Stimulated activated CD4-positive, alpha-beta T cell treated with anti-CD3 and anti-CD28 coated beads, Interleukin-1b, Interleukin-23, amount 100 ng/mL, for 24 hours (primary cell): ENCODE measurements at places on chromosomes 12 and 14.

DNA sequence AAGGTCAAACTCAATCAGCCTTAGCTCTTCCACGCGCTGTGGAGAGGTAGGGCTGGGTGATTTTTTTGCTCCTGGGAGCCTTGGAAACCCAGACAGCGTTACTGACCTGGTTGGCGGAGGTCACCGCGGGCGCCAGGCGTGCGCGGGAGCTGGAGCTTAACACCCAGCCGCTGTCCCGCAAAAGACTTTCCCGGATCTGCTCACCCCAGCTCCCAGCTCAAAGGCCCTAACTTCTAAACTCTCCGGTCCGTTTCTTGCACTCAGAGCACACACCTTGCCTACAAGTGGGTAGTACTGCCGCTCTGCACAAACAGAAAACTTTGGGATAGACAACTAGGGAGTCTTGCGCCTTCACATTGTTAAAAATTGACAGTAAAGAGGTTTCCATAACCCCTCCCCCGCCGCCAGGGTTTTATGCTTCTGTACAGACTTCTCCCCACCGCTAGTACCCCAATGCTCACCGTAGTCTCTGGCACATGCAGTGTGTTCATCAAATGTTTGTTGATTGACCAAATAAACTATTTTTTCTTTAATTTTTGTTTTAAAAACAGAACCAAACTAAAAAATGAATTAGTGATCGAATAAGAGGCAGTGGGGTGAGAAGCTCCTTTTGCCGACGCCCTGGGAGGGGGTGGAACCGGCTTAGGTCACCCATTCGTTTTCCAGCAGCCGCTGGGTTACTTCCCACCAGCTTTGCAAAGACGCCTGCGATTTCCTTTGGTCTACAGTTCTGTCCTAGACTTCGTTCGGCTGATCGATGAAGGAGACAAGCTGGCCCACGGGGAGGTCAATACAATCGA lies 12.7 kb upstream of the TBX3 start:
- DNase-seq, result no peak

- DNase-seq, result no peak
These were observed 156.6 kb downstream of the SYT10 start for GRCh38 chr12:33283054-33283453.

- DNase-seq, result no peak
These were observed 126.5 kb downstream of the NCOR2 start for GRCh38 chr12:124440841-124441381.

- no peak for DNase-seq
These were observed 59.0 kb downstream of the CLMN start for GRCh38 chr14:95260537-95261361.

DNA sequence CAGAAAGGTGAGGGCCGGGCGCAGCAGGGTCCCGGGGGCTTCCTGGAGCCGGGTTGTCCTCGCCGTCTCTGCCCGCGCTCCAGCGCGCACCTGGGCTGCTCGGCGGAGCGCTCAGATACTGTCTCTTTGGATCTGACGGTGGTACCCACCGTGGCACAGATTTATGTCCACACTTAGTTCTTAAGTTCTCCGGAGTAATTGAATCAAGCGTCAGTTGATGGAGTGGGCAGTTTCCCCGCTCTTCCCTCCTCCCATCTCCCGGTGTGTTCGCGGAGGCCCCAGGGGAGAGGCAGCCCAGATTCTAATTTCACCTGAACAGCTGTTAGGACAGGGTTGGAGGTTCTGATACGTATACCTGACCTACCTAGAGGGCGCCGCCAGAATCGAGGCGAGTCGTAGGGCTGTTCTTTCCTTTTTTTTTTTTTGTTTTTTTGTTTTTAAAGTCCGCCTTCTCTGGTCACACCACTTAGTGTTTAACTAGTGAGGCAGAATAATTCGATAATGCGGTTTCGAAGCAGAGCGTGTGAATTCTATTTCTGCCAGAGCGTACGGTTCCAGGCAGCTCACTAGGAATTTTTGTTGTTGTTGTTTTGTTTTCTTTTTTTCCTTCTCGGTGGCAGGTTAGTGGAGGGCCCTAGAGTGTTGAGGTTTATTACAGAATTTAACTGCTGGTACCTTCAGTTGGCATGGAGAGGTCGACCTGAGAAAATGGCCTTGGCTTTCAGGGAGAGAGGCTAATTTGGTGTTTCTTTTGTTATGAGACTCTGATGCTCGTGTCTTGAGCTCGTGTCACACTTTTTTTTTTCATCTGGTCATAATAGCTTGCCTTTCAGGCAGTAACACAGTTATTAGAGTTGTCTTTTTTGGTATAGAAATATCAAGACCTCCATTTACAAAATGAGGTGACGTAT lies 22.3 kb upstream of the GNS start:
- DNase-seq, result no peak

DNA sequence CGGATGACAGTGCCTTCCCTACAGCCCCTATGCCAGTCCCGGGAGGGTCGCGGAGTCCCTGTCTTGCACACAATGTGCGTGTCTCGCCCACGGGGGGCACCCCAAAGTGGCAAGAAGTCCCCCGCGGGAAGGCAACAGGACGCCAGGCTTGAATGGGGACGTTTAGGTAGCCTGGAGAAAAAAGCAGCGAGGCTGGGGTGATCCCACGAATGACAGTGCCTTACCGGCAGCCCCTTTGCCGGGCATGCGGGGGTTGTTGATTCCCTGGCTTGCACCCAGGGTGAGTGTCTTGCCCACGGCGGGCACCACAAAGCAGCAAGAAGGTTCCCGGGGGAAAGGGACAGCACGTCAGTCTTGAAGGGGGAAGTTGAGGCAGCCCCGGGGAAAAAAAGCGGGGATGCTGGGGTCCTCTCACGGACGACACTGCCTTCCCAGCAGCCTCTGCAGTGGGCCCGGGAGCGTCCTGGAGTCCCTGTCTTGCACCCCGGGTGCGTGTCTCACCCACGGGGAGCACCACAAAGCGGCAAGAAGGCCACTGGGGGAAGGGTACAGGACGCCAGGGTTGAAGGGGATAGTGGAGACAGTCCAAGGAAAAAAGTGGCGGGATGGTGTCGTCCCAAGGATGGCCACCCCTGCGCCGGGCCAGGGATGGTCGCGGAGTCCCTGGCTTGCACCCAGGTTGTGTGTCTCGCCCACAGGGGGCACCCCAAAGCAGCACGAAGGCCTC lies 156.8 kb upstream of the ALG10B start:
- DNase-seq, result no peak
